ENCODE measurements at places on chromosomes 12 and 14.

DNA sequence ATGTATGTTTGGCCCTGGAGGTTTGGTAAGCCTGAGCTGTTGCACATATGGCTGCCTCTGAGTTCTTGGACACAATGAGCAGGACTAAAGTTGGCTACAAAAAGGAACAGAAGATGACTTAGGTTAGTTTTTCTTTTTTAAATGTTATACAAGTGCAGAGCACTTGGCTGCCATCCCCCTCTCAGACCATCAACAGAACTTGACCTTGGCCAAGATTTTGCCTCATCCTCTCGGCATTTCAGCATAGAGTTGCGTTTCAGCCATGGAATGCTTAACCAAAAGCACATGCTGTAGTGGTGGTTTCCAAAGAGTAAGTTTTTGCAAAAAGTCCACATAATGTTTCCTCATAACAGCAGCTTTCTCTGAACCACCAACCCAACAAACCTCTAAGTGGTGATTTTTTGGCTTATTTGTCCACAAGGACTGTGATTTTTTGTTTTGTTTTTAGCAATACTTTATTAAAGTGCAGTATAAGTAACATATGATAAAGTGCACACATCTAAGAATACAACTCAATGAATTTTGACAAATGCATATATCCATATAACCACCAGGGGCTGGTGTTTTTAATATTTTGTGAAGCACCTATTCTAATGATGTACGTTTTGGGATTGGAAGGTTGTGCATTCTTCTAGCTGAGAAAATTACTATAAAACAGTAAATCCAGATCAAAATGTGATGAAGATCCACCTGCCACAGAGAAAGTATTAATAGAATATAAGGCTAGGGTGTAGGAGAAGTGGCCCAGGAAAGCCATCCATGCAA lies 12.1 kb upstream of the GALNT16 start:
- peak; percentile 77 for DNase-seq

DNA sequence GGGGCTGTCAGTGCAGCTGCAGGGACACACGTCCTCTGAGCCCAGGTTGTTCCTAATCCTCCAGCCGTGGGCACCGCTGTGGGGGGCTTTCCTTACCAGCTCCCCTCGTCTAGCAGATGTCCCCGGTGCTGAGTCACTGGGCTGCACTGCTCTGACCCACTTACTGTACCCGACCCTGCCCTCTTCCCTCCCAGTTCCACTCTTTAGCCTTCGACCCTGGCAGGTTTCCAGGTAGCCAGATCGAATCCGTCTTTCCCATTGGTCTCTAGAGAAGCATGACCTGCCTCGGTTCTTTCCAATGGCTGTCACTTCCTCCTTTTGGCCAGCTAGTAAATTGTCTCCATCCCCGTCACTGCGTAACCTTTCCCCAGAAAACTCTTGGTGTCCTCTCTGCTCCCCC lies 48.4 kb downstream of the ELK3 start:
- DNase-seq = no peak

GRCh38 chr14:60381909-60382308 lies 104.0 kb downstream of the C14orf39 start:
- no peak for DNase-seq

- DNase-seq = no peak
Observed at GRCh38 chr12:14058717-14059116, 77.3 kb upstream of the GRIN2B start.

DNA sequence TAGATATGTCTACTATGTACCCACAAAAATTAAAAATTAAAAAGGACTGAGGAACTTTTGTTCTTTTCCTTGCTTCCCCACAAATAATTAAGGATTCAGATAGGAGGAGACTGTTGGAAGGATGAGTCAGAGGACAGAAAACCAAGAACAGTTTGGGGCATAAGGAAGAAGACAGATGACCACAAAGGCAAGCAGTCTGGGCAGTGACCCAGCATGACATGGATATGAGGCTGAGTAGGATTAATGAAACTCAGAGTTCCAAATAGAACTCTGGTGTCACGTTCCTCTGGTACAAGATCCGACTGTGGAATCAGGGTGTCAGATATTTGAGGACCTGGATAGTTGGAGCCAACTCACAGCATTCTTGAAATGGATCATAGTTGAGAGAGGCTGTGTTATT lies 89.3 kb upstream of the SLC38A4 start:
- DNase-seq = no peak

DNA sequence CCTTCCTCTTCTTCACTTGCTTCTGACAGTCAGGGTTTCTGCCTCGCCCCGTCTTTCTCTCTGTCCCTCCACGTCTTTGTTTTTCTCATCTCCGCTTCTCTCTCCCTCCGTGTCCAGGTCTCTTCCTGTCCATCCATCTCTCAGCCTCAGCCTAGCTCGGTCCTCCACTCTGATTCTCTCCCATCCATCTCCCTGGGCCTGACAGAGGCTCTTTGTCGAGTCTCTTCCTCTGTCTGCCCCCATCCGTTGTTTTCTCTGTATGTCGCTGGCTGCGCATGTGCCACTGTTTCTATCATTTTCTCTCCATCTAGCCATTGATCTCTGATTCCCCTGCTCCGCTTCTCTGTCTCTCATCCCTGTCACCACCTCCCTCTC lies 328.9 kb upstream of the TBX3 start:
- no peak for DNase-seq

All from fibroblast of skin of left quadriceps (primary cell).